Effector memory CD4-positive, alpha-beta T cell (primary cell): ENCODE measurements at places on chromosomes 12 and 14.

DNA sequence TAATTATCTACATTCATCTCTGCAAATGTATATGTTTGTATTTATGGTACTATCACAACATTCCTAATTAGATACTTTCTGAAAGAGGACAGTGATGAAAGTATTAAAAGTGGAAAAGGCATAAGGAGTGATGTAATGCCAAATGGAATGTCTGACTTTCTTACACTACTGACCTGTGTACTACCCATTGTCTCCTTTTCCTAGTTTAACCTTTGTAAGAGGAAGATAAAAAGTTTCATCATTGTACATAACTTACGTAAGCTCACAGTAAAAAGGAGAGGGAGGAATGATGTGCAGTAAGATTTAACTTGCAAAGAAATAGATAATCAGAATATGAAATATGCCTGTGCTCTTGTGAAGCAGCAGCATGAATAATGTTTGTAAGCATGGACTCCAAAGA is 55.9 kb downstream of the SOX5 start:
- no peak for DNase-seq

DNA sequence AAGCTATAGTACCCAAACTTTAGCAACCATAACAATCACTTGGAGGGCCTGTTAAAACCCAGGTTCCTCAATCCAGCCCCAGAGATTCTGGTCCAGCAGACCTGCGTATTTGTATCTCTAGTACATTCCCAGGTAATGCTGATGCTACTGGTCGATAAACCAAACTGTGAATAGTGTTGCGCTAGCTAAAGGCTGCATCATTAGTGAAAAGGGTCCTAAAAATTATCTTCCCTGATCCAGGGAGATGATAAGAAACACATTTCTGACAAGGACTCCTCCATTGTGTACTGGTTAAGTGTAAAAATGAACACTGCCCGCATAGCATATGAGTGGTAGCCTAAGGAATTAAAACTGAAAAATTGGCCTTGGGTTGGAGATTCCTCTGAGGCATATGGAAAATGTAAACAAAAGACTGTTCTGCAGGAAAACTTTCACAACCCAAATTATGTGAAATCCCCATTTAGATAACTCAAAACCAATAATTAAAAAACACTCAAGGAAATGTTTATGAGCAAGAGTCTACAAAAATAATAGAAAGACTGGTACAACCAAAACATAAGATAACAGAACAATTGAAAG is 322.7 kb downstream of the CEP128 start:
- DNase-seq: no peak

DNA sequence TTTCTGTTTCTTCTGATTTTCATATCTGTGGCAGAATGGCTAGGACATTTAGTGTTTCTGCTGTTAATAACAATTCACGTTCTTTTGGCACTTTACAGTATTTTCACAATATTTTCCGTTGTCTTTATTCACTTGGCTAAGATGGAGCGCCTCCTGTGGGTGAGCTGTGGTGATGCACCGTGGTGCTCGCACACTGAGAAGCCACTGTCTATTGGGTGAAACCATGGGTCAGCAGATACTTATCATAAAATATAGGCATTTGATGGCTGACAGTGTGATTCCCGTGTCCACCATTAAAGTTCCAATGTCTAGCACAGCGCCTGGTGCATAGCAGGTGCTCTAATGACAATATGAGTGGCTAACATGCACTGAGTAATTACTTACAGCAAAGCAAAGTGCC is 141.8 kb downstream of the VRK1 start:
- no peak for DNase-seq

DNA sequence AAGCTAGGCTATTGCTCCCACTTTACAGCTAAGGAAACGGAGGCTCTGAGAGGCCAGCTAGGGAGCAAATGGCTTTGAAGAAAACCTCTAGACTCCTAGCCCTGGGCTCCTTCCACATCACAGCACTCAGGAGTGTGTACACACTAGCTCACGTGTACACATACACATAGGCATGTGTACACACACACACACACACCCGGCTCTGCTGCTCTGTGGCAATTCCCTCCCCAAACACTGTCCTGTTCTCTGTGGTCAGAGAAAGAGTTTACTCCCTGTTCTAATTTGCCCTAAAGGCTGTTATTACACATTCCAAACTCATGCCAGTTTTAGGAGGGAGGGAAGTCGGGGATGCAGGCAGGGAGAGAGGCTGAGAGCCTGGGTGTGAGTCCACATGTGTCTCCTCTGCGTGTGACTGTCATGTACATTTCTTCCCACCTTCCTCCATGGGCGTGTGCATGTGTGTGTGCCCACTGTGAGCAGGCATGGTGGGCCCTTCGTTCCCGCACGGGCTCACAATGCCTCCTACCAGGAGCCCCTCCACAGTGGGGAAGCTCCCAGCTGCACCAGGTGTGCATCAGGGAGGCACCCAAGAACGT is 14.2 kb downstream of the TRPV4 start:
- DNase-seq: no peak

DNA sequence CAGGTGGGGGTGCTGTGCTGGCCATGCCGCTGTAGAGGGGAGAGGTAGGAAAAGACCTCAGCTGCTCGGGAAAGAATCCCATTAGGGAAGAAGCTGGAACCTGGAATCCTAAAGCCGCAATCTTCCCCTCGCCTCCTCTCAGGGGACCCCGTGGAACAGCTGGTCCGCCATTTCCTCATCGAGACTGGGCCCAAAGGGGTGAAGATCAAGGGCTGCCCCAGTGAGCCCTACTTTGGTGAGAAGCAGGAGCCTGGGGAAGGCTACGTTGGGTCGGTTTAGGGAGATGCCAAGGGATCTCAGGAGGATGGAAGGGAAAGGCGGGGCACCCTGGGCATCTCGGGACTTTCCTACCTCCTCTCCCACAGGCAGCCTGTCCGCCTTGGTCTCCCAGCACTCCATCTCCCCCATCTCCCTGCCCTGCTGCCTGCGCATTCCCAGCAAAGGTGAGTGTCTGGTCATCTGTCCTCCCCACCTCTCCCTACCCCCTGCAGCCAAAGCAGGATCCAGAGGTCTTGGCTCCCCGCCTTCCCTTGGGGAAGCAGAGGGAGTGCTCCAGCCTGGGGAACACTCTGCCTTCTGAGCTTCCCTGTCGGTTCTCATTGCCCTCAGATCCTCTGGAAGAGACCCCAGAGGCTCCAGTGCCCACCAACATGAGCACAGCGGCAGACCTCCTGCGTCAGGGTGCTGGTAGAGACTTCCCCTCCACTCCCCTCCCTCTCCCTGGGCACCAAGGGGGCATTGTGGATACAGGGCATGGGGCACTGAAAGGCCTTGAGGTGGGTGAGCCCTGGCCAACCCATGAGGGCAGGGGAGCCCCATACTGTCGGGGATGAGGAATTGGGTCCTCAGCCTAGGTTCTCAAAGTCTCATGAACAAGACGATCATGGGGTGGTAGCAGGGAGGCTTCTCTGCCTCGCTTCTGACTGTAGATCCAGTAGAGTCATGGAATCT is 12.4 kb downstream of the TNS2 start:
- DNase-seq: no peak
